ENCODE measurements at places on chromosomes 5 and 9. TPM values are rescaled to one million over a fixed set of nuclear protein-coding genes. Genes with fewer than 3 reads are reported as not detected.

DNA sequence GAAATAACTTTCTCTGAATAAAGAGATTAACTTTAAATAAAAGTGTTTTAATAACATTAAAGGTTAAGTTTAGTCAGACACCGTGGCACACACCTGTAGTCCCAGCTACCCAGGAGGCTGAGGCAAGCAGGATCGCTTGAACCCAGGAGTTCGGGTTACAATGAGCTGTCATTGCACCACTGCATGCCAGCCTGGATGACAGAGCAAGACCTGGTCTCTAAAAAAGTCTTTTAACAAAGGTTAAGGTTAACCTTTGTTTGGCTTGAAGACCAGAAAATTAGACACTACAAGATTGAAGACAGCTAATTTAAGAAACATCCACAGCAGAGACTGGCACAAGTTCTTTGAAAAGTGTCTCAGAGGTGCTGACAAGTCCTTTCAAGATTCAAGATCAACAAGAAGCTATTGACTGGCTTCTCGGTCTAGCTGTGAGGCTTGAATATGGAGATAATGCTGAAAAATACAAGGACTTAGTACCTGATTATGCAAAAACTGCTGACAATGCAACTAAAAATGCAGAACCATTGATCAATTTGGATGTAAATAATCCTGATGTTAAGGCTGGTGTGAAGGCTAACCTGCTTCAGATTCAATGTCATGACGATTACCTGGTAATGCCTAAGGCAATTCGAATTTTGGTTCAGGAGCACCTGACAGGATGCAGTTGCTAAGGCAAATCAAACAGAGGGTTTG is 48.8 kb downstream of the FAM81B start:
- no peak for DNase-seq

GRCh38 chr5:168209997-168210396 is 81.4 kb upstream of the WWC1 start:
- no peak for DNase-seq

Gene SLC6A18
- total RNA-seq = not detected

DNA sequence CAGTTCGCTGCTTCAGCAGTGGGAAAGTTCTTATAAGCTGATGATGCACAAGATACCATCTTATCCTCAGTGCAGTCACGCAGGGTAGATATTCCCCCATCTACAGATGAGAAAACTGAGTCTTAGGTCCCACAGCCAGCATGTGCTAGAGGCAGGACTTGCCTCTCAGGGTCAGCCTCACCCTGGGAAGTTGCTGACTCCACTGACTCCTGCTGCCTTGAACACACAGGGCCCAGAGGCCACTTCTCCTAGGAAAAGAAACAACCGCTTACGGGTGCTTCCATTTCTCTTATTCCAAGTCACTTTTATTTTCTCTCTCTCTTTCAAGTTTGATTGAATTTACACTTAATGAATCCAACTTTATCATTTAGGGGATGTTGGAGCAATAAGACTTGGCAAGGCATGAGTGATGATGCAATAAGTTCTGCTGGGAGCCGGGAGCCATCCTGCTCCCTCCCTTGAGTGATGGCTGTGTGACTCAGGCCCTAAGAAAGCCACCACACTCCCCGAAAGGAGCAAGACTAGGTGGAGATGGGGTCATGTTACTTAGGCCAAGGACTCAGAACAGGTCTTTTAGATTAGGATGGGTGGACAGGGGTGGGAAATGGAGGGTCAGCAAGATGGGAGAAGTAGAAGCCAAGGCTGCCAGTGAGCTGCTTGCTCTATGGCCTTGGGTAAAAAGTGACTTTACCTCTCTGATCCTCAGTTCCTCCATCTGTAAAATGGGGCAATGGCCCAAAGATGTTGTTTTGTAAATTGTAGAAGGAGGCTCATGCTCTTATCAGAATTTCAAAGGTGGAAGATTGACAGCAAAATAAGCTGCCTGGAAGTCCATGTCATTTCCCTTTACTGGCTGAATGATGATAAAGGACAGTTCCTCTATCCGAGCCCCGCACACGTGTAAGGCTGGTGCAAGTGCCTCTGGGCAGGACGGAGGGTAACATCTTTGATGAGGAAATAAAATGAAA is 67.4 kb upstream of the ZNF618 start:
- DNase-seq = no peak

GRCh38 chr9:104984948-104985347 is 57.0 kb upstream of the ABCA1 start:
- no peak for DNase-seq

DNA sequence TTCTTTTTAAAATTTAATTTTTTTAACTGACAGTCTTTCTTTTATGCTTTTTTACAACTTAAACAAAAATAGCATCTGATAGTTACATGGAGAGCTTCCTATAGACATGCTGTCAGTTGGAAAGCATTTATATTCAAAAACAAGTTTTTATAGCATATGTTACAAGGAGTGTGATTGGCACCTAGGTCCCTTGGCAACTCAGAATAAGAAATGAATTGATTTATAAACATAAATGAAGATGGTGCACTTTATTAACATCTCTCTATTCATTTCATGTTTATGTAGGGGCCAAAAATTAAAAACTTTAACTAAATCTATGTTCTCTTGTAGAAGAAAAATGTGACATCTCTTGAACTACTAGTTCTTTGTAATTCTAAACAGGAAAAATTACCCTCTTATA is 153.2 kb downstream of the XRCC4 start:
- no peak for DNase-seq

- DNase-seq = no peak
Observed at GRCh38 chr5:88536146-88536545, 267.5 kb upstream of the TMEM161B start.

Gene SMAD5
- total RNA-seq = 51.7 TPM

Gene ADAMTS12
- total RNA-seq = 32.9 TPM

DNA sequence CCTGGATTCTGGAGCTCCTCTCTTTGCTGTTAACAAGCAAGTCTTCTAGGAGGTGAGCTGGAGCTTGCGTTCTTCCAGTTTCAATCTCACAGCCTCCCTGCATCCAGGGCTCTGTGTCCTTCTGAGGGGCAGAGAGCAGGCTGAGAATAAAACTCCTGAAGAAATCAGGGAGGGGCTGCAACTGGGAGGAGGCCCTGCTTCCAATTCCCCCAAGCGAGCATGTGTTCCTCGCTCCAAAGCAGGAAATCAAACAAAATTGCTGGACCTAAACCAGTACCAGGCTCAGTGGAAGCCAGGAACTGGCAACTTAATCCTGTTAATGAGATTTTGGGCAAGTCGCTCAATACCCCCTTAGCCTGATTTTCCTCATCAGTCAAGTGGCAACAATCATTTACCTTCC is 181.8 kb downstream of the ASTN2 start:
- no peak for DNase-seq

- DNase-seq = no peak
Observed at GRCh38 chr9:5052838-5053237, 67.8 kb downstream of the JAK2 start.

Gene IL31RA
- total RNA-seq = 1.9 TPM

Gene WDR31
- 1.7 TPM for total RNA-seq

- DNase-seq = no peak
Observed at GRCh38 chr9:98375138-98375726, 119.8 kb upstream of the TBC1D2 start.

DNA sequence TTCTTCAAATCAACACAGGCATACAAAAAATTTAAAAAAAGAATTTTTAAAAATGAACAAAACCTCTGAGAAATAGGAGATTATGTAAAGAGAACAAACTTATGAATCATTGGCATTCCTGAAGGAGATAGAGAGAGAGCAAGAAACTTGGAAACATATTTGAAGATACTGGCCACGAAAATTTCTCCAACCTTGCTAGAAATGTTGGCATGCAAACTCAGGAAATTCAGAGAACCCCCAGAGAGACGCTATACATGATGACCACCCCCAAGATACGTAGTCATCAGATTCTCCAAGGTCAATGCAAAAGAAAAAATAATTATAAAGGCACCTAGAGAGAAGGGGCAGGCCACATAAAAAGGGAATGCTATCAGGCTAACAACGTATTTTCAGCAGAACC is 472.5 kb downstream of the MTRR start:
- no peak for DNase-seq
